ENCODE measurements at places on chromosomes 4 and X. TPM values are rescaled to one million over a fixed set of nuclear protein-coding genes. Genes with fewer than 3 reads are reported as not detected.
A peak's percentile ranks its signal among the peaks of the same experiment; 100 is the strongest.

The TCEAL6 gene
- 1.6 TPM for polyA plus RNA-seq

The ANAPC4 gene
- polyA plus RNA-seq: 37.8 TPM

The SUPT20HL2 gene
- polyA plus RNA-seq: 0.04 TPM

The PRKG2 gene
- polyA plus RNA-seq: 21.6 TPM

The MAGEB1 gene
- polyA plus RNA-seq: not detected

The CT47B1 gene
- polyA plus RNA-seq: not detected

- DNase-seq: no peak
These were observed 98.3 kb upstream of the SFRP2 start for GRCh38 chr4:153887217-153887616.

GRCh38 chr4:187354740-187355139 is 631.1 kb upstream of the FAT1 start:
- DNase-seq: no peak

- peak; percentile 76 for DNase-seq
These were observed 183.2 kb downstream of the FBXW7 start for GRCh38 chr4:152352622-152353116.

GRCh38 chrX:78517124-78517523 is 142.0 kb downstream of the RTL3 start:
- DNase-seq: no peak

DNA sequence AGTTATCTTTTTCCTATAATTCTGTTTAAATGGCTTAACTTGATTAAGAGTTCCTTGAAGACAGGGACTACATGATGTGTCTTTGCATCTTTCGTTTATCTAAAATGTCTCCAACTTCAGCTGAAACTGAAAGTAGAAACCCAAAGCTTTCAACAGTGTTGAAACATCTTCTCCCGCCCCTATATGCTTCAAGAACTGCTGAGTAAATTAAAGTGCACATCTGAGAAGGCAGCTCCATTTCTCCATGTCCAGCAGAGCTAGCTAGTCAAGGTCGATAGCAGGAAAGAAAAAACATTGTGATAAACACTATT is 185.7 kb upstream of the TBL1X start:
- no peak for DNase-seq

GRCh38 chr4:24007860-24008261 is 118.0 kb upstream of the PPARGC1A start:
- peak; percentile 17 for DNase-seq

DNA sequence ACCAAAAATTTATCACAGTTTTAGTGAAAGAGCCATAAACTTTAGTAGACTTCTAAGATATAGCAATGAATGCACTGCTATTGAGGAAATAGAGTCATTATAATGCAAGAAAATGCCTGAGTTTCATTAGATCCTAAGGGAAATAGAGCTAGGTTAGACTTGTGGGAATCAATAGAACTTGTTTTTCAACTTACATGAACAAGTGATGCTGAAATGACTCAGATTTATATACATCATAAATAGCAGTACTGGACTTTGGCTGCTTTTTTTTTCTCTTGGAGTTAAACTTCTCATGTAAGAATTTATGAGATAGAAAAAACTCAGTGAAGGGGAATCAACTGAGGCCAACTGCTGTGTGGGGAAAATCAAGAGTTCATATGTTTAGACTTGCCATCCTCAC is 216.5 kb upstream of the AADAT start:
- peak; percentile 67 for DNase-seq

- DNase-seq: no peak
These were observed 85.1 kb upstream of the AP1S2 start for GRCh38 chrX:15939737-15940136.

- DNase-seq: peak; percentile 62
These were observed 2.3 kb upstream of the SASH3 start for GRCh38 chrX:129777218-129778030.

DNA sequence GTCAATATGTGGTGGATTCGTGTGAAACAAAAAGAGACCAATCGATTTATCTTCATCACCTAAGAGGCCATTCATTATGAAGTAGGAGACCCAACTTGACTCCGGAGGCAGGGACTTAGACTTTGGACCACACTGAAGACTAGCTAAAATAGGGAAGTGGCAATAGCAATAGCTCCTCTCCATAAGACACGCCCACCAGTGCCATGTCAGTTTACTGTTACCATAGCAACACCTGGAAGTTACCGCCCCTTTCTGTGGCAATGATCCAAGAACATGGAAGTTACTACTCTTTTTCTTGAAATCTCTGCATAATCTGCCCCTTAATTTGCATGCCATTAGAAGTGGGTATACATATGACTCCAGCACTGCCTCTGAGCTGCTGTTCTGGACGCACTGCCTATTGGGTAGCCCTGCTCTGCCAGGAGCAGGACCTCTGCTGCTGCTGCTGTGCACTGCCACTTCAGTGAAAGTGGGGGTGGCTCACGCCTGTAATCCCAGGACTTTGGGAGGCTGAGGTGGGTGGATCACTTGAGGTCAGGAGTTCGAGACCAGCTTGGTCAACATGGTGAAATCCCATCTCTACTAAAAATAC is 163.2 kb downstream of the PRKX start:
- DNase-seq: peak; percentile 53

GRCh38 chrX:150146271-150146896 is 208.1 kb upstream of the EOLA2 start:
- no peak for DNase-seq

- no peak for DNase-seq
These were observed 64.9 kb upstream of the SOD3 start for GRCh38 chr4:24730256-24731001.

DNA sequence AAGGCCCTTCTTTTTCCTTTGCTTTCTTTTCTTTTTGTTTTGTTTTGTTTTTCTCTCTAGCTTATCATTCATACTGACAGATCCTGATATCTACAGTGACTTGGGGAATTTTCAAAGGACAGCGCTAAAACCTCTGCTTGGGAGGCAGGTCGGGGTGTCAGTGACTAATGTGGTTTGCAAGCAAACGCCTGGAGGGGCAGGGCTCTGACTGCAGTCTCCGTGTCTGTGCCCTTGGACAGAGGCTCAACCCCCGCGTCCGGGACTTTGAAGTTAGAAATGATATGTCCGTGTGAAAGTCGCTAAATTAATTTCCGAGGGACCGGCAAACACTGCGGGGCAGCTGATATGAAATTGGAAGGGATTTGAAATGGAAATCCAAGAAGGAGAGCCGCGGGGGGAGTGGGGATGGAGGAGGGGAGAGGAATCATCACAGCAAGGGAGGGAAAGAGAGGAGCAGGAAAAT is 312.4 kb downstream of the DHRSX start:
- DNase-seq: no peak

DNA sequence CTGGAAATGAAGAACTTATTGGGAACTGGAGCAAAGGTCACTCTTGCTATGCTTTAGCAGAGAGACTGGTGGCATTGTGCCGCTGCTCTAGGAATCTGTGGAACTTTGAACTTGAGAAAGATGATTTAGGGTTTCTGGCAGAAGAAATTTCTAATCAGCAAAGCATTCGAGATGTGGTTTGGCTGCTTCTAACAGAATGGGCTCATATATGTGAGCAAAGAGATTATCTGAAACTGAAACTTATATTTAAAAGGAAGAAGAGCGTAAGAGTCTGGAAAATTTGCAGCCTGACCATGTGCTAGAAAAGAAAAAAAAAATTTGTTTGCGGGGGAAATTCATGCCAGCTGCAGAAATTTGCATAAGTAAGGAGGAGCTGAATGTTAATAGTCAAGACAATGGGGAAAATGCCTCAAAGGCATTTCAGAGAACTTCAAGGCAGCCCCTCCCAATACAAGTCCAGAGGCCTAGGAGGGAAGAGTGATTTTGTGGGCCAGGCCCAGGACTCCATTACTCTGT is 35.9 kb upstream of the PAPSS1 start:
- peak; percentile 20 for DNase-seq

DNA sequence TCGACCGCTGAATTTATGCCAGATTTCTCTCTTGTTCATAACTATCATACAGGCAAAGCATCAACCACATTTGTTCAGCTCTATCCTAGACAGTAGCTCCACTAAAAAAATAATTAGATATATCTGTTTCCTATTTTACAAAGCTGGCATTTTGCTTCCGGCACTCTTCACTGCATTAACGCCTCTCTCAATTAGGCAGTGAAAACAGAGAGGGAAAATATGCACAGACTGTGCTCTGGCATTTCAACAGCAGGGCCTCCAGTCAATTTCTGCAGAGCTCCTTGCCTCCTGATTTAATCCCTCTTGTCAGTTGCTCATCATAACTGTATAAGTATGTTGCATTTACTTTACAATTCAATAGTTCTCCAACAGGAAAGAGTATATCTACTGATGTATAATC is 666.9 kb upstream of the INTU start:
- DNase-seq: no peak

DNA sequence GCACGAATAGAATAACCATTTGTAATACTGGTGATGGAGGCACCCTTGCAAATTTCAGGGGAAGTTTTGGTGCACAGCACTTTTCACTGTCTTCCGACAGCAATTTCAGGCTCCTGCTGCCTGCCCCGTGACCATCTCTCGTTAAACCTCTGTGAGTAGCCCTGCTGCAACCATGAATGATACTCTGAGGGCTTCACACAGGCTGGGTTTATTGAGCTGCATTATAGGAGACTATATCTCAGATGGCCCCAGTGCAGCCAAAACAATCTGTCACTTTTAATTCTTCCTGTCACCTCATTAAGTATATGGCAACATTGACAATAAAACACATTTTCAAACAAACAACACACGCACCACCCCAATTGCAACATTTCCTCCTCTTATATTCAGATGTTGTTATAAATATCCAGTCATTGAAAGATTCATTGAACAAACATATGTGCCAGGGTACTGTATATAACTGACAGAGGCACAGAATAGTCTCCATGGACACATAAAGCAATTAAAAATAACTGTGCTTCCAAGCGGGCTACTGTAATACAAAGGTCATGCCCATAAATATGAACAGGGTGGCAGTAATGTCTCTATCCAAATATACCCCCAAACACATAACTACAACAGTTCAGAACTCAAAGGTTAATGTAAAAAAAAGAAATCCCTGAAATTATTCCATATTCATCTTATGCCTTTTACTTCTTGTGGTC is 477.0 kb downstream of the GBA3 start:
- no peak for DNase-seq

DNA sequence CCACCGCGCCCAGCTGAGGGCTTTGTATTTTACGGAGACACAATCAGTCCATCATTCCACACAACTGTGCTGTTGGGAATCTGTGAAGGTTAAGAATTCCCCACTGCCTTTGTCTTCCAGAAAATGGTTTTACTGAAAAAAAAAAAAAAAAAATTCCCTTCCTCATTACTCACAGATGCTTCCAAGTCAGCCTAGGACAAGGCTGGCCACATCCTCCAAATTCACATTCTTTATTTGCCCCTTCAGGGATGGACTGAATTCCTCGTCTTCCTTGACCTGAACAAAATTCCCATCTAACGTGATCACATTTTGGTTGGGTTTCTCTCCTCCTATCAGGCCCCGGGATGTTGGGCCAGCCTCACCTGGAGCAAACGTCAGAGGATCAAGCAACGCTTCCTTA is 130.3 kb downstream of the DHRSX start:
- no peak for DNase-seq

DNA sequence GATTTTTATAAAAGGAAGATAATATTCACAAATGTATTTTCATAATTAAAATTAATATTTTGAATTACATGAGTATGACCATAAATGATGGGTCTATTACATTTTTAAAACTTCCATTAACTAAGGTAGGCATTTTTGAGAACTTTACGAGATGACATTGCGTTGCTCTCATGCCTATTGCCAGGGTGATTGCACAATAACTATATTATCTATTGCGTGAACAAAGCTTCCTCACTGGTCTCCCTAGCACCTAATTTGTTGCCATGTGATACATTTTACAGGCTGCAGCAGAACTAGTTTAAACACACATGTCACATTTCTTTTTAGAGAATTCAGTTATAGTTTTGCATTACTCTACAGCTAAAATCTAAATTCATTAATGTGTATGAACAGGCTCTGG is 289.7 kb upstream of the GRID2 start:
- peak; percentile 51 for DNase-seq

DNA sequence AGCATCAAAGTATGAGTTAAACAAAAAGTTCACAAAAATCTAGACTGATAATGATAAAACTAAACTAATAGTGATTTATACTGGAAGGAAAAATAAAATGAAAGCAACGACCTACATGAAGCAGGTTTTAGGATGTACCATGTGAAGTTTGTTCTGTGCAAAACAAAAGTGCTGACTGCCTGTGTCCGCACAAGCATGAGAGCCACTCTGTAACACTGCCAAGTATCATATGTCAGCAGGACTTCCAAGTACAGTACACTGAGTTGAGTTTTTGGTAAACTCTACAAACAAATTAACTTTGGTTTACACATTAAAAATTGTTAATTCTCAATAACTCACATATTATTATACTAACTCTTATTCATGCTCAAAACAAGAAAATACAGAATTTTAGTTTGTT is 459.0 kb downstream of the PDGFC start:
- no peak for DNase-seq

- DNase-seq: no peak
These were observed 84.2 kb downstream of the NPNT start for GRCh38 chr4:105979506-105979905.

DNA sequence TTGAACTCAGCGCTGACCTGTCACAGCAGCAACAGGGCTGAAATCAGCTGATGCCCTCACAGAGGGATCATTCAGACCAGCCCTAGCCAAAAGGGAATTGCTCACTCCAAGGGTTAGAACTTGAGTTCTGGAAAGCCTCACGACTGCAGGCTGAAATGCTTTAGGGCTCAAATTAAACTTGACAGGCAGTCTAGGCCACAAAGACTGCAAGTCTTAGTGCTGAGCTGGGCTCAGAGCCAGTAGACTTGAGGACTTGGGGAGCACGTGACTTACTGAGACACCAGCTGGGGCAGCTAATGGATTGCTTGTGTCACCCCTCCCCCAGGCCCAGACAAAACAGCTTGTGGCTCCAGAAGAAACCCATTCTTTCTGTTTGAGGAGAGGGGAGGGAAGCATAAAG is 119.0 kb upstream of the SLC6A14 start:
- DNase-seq: peak; percentile 28

DNA sequence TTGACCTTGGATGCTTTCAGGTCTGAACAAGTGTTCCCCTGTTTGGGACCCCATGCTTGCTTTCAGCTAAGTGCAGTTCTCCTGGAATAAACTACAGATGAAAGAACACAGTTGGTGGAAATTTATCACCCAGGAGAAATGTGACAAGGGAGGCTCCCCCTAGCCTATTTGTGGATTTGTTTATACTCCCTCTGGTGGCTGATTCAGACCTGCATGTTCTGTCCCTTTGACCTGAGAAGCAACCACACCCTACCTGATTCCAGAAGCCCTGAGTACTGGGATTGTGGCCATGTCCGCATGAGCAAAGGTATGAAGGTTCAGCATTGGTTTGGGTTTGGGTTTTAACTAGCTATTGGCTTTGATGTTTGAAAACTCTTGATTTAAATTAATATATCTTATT is 440.9 kb downstream of the MID1IP1 start:
- DNase-seq: peak; percentile 76

Data from small intestine (tissue), 16 donors.